ENCODE measurements at places on chromosomes 4 and X.

DNA sequence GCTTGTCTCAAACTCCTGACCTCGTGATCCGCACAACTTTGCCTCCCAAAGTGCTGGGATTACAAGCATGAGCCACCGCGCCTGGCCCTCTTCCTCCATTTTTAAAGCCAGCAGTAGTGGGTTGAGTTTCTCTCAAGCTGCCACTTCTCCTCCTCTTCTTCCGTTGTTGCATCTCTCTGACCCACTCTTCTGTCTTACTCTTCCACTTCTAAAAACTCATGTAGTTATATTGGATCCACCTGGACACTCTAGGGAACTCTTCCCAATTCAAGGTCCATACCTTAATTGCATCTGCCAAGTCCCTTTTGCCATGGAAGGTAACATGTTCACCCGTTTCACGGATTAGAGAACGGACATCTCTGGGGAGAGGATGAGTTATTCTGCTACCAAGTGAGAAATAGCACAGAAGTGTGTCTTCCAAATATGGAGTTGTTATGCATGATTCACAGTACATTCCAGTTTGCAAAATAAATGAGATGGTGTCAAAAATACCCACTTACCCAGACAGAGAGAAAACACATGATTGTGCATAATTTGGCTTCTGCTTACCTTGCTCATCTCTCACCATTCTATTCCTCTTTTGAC lies 51.8 kb downstream of the GBA3 start:
- no peak for DNase-seq

GRCh38 chr4:132839070-132839469 lies 310.0 kb upstream of the PCDH10 start:
- no peak for DNase-seq

- no peak for DNase-seq
Observed at GRCh38 chrX:22536746-22537304, 264.1 kb downstream of the CBLL2 start.

GRCh38 chrX:103488332-103488731 lies 31.0 kb downstream of the RAB40A start:
- no peak for DNase-seq

- DNase-seq: no peak
Observed at GRCh38 chr4:146359771-146360170, 145.4 kb downstream of the REELD1 start.

GRCh38 chrX:17537723-17538243 lies 162.8 kb downstream of the NHS start:
- DNase-seq: no peak

GRCh38 chr4:102554992-102555391 lies 53.8 kb downstream of the NFKB1 start:
- DNase-seq: no peak

GRCh38 chr4:83112231-83112630 lies 2.3 kb downstream of the PLAC8 start:
- peak; percentile 18 for DNase-seq
